PC-9 (cell line): ENCODE measurements at places on chromosomes 7 and 10.
A peak's percentile ranks its signal among the peaks of the same experiment; 100 is the strongest.

GRCh38 chr7:93359520-93360198 lies 127.5 kb downstream of the VPS50 start:
- no peak for DNase-seq

- no peak for DNase-seq
Measured at GRCh38 chr7:143988976-143989745, 11.0 kb upstream of the OR6B1 start.

DNA sequence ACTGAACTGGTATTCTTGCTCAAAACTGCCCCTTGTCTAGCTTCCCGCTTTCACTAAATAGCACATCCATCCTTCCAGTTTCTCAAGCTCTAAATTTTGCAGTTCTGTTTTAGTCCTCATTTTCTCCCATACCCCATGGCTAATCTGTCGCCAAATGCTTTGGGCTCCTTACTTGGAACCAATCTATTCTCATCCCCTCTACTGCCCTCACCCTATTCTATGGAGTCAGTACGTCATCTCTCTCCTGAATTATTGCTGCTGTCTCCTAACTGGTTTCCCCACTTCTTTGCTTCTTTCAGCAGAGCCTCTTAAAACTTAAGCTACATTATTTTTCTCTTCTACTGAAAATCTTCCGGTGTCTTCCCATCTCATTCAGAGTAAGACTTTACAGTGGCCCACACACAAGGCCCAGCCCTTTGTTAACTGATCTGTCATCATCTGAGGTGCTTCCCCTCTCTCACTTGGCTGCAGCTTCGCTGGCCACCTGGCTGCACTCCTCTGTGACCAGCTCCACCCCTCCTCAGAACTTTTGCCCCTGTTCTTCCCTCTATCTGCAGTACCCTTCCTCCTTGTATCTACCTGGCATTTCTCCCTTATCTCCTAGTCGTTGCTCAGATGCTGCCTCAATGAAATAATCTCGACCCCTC lies 9.9 kb downstream of the STARD3NL start:
- no peak for DNase-seq

GRCh38 chr7:114343949-114344708 lies 70.5 kb upstream of the FOXP2 start:
- DNase-seq, result no peak

DNA sequence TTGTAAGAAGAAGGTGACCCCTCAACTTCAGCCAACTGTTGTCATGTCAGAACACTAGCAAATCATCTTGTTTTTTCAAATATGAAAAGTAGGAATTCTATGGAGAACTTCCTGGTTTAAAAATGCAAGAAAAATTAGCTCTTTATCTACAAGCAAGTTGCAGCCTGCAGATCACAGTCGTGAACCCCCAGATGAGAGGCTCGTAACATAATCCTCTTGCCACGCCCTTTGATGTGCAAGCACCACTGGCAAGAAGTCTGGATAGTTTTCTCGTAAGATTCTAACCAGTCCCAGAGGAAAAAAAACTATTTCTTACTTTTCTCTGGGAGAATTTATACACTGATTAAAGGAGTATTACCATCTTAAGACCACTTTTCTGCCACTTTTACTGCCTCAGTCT lies 132.3 kb downstream of the DPY19L1 start:
- no peak for DNase-seq

DNA sequence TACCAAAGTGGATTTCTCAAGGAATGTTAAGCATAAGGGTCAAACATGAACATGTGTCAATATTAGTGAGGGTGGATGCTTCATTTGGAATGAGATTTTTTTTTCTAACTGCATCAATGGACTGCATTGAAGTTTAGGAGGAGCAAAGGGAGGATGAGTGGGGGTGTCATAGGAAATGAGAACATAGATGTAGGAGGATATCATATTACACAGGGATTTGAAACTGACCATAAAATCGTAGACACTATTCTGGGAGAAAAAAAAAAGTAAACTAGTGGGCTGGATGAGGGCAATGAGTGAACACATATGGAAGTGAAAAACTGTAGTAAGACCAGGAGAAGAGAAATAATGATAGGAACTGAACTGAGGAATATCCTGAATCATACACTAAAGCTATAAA lies 109.4 kb downstream of the SEMA3A start:
- no peak for DNase-seq

DNA sequence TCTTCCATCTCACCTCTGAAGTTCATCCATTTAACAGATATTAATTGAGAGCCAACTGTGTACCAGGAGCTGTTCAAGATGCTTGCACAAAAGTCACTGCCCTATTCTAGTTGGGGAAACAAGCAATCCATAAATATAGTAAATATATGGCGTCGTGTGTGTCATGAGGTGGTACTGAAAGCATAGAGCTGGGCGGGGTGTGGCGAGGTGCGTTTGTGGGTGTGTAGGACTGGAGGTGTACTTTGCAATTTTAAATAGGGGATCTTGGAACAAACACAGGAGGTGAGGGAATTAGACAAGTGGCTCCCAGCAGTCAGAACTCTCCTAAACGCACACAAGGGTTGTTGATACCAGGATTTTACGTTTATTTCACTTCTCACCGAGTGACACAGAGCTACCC lies 490 bp upstream of the ZNF239 start:
- no peak for DNase-seq

DNA sequence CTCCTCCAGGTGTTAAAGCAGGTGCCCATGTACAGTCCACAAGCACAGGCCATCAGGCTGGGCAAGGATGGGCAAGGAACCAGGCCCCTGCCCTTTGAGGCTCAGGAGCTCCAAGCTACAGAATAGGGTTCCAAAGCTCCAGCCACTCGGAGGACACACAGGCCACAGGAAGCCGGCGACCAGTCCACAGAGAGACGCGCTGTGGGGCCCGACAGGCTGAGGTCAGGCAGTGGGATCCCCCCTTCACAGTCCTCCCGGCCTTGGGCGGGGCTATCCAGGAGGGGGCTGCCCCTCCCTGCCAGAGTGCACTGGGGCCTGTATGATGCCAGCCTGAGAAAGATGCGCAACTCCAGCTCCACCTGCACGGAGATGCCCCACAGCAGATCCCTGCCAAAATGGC lies 34.0 kb downstream of the MAD1L1 start:
- no peak for DNase-seq

- no peak for DNase-seq
Measured at GRCh38 chr7:104946338-104946737, 67.7 kb upstream of the KMT2E start.

- no peak for DNase-seq
Measured at GRCh38 chr10:16742165-16742960, 74.9 kb downstream of the RSU1 start.

DNA sequence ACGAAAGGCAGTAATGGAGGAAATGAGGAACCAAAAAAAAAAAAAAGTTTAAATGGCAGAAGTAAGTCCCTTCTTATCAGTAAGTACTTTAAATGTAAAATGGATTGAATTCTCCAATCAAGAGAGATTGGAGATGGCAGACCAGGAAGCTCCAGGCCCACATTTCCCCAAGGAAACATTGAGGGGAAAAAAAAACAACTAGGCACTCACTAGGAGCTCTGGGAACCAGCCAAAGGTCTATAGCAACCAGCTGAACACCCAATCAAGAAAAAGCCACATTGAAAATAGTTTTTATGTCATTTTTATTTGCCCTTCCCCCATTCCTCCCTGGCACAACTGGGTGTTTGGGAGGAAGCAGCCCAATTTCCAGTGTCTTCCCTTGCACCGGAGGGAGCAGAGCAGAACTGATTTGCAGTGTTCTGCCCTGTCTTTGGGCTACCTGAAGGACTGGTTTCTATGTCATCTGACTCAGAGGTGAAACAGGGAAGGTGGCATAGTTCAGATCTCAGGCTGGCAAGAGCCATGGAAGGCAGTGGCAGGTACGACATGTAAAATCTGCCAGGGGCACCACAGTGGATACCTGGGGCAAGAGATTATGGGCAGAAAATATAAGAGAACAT lies 121.9 kb downstream of the SMURF1 start:
- DNase-seq, result no peak

DNA sequence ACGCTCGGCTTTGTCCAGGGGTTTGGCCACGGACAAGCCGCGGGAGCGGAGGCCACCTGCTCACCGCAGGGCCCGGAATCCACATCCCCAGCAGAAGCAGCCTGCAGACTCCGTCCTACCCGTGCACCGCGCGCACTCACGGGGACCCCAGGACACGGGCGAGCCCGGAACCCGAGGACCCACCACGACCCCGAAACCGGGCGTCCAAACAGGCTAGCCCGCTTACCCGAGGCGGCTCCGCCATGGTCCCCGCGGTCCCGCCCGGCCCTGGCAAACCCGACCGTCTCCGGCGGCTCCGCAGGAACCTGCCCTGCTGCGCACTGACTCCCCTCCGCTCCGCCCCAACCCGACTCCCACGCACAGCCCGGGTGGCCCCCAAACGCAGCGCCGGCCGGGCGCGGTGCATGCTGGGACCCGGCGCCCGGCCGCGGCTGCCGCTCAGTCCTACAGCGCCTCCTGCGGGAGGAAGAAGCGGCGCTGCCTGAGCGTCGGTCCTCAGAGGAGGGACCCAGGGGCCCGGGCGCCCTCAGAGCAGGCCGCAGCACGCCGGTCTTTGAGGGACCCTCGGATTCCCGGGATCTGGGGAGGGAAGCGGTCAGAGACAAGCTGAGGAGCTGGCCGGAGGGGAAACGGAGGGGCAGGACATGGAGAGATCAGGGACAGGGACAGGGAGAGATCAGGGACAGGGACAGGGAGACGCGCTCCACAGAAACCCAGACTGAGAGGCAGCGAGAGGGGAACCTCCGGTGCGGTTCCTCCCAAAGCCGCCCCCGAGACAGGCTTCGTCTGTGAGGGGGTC lies at the start of gene ZNF786:
Gene ZNF786, minus strand, starts transcription at position 322 of the 799 bp plus-strand sequence. Its CDS starts 78 bp downstream, at position 244.
- DNase-seq, result peak; percentile 71

- peak; percentile 66 for DNase-seq
Measured at GRCh38 chr7:151484971-151485707, 34.6 kb downstream of the RHEB start.

DNA sequence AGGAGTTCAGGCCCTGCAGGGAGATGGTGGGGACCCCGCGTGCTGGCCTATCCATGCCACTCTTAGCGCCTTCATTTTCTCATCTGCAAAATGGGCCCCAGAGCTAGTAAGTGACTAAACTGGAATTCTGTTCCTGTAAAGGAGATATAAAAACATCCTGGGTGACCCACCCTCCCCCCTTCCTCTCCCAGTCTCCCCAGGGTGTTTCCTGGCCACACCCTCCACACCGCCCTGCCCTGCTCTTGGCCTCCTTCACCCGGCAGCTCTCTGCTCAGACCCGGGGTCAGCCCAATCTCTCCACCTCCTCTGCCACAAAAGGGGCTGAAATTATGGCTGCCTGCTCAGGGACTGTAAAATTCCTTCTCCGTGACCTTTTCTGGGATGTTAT lies 70.7 kb downstream of the C10orf105 start:
- no peak for DNase-seq

DNA sequence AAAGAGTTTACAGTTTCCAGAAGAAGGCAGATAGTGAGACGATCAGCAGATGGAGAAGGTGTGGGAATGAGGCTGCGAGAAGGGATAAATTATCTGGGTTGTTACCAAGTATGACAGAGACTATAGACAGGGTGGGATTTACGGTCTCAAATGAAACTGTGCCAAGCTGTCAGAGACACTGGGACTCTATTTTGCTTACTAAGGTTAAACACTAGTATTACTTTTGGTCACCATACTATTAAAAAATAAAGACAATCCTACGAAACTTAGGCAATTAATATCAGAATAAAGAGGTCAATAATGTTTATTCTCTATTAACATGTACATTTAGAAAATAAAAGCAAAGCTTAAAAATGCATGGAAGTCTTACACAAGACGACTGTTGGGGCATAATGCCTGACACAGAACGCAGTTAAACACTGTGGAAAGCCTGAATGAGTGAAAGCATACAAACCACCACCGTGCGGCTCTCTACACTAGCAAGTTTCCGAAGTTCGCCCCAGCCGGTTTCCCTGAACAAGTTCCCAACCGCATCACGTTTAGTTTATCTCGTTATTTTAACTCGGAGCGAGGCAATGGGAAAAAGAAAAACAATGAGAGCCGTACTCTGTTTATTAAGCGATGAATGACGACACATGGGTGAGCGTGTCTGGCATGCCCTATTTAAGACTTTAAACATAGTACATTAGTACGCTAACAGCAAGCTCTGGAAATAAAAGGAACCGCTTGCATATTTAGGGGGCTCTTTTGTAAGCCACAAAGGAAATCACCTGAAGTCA lies 909 bp upstream of the CC2D2B start:
- peak; percentile 40 for DNase-seq

DNA sequence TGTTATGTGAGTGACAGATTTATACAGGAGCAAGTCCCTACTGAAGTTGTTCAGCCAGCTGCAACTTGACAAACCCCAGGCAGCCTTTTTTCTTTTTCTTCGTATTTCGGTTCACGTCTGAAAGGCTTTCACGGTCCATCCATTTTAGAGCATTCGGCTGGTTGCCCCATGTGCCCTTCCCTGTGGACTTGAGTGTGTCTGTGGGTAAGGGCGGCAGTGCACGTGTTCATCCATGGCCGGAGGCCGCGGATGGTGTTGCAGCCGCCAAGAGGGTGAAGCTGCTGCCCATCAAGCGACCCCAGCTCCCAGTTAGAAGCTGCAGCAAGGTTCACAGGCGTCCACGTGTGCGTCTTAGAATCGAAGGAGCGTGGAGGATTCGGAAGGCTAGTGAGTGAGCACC lies 35.9 kb downstream of the PPP2R2D start:
- DNase-seq, result no peak

GRCh38 chr7:12423355-12423996 lies 19.8 kb upstream of the VWDE start:
- peak; percentile 91 for DNase-seq

DNA sequence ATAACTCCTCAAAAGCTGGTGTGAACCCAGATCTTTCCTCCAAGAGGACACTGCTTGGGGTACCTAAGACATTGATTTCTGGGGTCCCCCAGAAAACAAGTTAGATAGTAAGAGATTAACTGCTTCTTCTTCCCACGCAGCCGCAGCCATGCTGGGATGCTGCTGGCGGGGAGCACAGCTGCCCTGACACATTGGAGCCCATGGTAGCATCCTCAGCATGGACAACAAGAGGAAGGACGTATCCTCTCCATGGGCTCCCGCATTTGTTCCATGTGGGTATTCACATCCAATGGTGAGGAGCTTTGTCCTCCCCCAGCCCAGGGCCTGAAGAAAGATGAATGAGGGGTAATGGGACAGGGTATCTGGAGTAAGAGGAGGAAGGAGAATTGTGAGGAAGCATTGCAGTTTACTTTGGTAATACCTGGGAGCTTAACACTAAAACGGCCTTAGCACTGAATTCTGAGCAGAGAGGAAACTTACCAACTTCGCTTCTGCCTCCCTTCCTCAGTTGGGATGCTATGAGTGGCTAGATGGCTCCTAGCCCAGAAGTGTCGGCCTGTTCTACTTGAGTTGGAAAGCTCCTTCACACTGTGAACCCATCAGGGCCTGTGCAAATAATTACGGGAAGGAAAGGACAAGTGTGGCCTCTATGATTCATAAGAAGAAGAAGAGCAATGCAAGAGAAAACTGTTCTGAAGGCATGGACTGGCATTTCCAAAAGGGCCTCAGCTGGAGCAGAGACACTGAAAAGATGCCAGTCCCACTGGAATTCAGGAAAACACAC lies 43.9 kb downstream of the C10orf120 start:
- no peak for DNase-seq

- no peak for DNase-seq
Measured at GRCh38 chr7:138982204-138982623, 1.0 kb upstream of the KIAA1549 start.

GRCh38 chr10:110162741-110163145 lies 44.7 kb upstream of the MXI1 start:
- DNase-seq, result no peak

- peak; percentile 65 for DNase-seq
Measured at GRCh38 chr7:25851332-25852210, 300.4 kb upstream of the NFE2L3 start.
